ENCODE measurements at places on chromosomes 3 and 15.

DNA sequence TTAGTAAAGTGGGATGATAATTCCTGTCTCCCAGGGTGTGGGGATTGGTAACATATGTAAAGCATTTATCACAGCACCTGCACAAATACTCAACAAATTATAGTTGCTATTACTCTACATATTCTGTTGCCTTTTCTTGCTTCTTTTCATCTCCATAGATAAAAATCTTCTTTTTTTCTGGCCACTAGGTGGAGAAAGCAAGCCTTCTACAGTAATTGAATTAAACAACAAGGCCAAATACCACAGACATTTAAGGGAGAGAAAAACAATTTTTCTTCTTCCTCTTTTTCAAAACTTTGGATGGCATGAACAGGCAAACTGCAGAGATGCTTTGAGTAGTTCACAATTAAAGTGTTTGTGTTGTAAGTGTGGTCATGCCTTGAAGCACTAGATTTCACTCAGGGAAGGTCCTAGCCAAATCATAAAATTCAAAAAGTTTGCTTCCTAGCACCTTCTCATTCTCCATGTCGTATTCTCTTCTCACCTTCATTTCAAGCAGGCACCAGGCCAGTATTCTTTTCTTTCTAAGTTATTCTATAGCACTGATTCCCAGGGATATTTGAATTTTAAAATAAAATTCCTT lies 493.4 kb upstream of the TGFBR2 start:
- DNase-seq, result peak; percentile 60

- no peak for DNase-seq
Measured at GRCh38 chr3:3309887-3310286, 130.4 kb upstream of the CRBN start.

GRCh38 chr3:79761441-79761840 lies 6.4 kb downstream of the ROBO1 start:
- DNase-seq, result no peak

GRCh38 chr15:101192081-101192480 lies 59.8 kb downstream of the CHSY1 start:
- DNase-seq, result no peak

GRCh38 chr3:128740621-128741020 lies 14.6 kb downstream of the RAB7A start:
- no peak for DNase-seq

- no peak for DNase-seq
Measured at GRCh38 chr3:138186221-138186620, 880 bp upstream of the ARMC8 start.

GRCh38 chr15:87144775-87145174 lies 1065.1 kb downstream of the AGBL1 start:
- DNase-seq, result peak; percentile 24

GRCh38 chr15:28914483-28915023 lies 28.8 kb downstream of the APBA2 start:
- DNase-seq, result no peak

- DNase-seq, result no peak
Measured at GRCh38 chr3:187066228-187066995, 72.9 kb downstream of the RPL39L start.

DNA sequence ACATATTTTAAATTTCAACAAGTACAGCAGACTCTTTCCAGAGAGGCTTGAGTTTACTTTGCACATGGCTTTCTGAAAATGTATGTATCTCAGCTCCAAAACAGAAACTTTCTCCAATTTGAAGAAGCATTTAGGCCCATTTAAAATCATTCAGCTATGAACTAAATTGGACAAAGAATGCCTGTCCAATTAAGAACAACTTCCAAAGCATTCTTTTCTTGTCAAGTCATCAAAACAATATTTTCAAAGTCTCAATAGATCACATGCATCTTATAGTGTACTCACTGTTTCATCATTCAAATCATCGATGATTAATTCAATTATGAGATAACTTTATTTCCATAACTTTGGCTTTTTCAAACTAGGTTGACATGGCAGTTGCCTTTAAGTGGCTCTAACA lies 95.2 kb downstream of the KBTBD8 start:
- DNase-seq, result peak; percentile 36

DNA sequence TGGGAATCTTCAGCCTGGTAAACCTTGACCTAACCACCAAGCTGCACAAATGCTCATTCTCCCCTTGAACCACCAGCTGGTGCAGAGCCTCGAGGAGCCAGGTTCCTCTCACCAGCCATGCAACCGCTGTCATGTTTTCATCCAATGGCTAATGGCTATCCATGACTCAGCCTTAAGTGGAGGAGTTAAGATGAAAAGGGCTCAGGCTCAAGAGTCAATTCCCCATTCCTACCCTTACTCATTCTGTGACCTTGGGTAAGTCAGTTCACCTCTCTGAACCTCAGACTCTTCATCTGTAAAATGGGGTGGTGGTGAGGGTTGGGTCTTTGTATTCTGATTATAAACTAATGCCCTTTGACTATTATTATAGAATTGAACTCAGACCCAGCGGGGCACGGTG lies 515.6 kb downstream of the SHQ1 start:
- no peak for DNase-seq

GRCh38 chr15:87099916-87100315 lies 1020.2 kb downstream of the AGBL1 start:
- no peak for DNase-seq

- DNase-seq, result peak; percentile 58
Measured at GRCh38 chr3:173553635-173554280, 156.2 kb downstream of the NLGN1 start.

DNA sequence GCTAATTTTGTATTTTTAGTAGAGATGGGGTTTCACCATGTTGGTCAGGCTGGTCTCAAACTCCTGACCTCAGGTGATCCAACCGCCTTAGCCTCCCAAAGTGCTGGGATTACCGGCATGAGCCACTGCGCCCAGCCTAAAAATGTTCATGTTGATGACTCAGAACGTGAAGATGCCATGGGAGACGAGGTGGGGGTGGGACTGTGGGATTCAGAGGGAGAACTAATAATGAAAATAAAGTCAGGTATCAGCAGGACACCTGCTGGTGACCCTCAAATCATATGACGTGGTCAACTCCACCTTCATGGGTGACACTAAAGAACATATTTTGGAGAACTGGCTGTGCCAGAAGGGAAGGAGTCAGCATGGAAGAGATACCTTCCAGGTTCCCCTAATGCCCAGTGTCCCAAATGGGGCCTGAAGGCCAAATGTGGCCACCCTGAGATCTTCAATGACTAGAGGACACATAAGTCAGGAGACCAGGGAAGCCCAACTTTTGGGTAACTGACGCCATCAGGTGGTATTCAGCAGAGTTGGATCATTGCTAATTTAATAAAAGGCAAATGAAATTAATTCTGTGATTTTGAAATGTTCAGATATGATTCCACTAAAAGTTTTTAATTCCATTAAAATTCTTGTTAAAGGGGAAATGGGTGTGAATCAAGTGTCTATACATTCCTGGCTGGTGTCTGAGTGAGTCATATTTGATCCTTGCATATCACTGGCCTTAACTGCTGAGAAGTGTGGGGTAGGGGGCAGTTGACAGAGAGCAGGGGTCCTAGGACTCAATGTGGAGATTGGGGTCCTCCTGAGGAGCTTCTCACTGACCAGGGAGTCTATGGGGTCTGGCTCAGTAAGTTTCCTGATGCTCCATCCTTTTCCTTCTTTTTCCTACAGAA lies 88.6 kb upstream of the GSK3B start:
- DNase-seq, result peak; percentile 63

DNA sequence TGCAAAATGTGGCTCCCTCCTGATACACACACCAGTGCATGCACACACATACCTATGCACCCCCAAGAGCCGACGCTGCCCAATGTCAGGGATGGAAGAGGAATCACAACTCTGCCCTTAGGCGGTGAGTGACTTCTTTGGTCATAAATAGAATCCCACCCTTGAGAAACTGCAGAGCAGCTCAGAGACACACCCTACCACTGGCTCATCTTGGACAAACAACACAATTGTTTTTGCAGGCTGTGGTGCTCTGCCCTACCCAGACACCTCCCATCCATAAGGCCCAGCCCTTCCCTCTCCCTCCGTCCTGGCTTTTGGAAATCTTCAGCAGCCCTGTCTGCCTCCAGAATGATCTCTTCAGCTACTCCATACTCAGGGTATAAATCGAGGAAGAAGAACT lies 73.8 kb upstream of the HRH1 start:
- no peak for DNase-seq

DNA sequence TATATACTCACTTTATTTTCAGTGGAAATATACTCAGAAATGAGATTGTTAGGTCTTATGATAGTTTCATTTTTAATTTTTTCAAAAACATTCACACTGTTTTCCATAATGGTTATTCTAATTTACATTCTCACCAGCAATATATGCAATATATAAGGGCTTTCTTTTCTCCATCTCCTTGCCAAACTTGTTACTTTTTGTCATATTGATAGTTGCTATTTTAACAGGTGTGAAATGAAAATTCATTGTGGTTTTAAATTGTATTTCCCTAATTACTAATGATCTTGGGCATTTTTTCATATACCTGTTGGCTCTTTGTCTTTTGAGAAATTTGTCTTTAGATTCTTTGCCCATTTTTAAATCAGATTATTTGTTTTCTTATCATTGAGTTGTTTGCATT lies 325.2 kb downstream of the DIPK2A start:
- DNase-seq, result no peak

- DNase-seq, result peak; percentile 70
Measured at GRCh38 chr3:196609343-196609775, 30.1 kb upstream of the NRROS start.

- peak; percentile 45 for DNase-seq
Measured at GRCh38 chr3:63912768-63913588, 795 bp upstream of the SCAANT1 start.

GRCh38 chr15:34804113-34804512 lies 8.8 kb upstream of the ACTC1 start:
- DNase-seq, result no peak

GRCh38 chr3:60188803-60189202 lies 1062.4 kb downstream of the FHIT start:
- no peak for DNase-seq

DNA sequence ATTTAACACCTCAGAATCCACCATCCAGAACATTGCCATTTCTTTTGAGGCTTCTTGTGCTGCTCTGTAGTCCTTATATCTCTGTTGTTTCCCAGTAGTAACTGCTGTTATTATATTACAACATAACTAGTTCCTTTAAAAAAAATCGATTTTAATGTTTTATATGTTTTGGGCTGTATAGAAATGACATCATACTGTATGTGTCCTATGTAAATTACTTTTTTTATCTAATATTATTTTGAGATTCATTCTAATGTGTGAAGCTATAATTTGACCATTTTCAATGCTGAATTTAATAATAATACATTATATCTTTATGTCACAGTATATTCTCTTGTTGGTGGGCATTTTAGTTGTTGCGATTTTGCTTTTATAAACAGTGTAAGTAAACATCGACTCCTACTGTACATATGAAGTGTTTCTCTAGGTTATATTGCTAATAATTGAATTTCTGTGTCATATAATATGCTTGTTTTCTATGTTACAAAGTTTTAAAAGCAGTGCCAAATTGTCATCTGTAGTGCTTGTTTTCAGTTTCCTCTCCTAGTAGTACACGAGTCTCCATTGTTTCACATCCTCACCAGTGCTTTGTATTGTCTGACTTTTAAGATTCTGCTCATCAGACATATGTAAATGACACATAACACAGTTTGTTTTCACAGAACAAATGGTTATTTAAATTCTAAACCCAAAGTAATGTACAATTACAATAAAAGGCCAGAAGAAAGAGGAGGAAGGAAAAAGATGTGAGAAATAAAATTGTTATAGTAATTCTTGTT lies 172.0 kb upstream of the LRRFIP2 start:
- DNase-seq, result no peak

DNA sequence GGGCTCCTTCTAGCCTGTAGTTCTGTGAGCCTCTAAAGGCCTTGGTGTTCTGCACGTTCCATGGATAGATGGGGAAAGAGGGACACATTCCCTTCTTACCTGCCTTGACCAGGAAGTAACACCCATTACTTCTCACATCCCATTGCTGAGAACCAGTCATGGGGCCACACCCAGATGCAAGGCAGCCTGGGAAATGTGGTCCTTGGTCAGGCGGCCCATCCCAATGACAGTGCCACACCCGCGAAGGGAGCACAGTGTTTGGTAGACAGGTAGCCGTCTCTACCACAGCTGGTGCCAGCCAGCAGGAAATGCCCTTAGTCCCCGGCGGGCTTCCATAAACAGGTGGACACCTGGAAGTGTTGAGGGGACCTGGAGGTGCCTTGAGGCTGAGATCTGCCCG lies 23.2 kb upstream of the LCTL start:
- no peak for DNase-seq

DNA sequence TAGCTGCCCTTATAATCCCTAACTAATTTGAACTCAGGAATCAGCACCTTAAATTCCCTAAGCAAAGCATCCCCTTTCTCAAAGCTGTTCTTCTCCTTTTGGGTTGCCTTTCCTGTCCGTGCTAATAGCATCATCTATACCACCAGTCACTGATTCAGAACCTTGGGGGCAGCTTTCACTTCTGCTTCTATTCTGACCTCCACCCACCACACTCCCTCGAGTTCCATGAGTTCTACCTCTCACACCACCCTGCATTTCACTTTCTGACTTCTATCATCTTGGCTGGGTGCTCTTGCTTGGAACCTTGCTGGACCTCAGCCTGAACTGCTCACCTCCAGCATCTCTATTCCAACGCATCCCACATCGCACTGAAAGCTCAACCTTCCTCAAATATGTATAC lies 55.4 kb upstream of the KCNMB2 start:
- no peak for DNase-seq

- no peak for DNase-seq
Measured at GRCh38 chr15:94258246-94258645, 26.9 kb downstream of the MCTP2 start.

DNA sequence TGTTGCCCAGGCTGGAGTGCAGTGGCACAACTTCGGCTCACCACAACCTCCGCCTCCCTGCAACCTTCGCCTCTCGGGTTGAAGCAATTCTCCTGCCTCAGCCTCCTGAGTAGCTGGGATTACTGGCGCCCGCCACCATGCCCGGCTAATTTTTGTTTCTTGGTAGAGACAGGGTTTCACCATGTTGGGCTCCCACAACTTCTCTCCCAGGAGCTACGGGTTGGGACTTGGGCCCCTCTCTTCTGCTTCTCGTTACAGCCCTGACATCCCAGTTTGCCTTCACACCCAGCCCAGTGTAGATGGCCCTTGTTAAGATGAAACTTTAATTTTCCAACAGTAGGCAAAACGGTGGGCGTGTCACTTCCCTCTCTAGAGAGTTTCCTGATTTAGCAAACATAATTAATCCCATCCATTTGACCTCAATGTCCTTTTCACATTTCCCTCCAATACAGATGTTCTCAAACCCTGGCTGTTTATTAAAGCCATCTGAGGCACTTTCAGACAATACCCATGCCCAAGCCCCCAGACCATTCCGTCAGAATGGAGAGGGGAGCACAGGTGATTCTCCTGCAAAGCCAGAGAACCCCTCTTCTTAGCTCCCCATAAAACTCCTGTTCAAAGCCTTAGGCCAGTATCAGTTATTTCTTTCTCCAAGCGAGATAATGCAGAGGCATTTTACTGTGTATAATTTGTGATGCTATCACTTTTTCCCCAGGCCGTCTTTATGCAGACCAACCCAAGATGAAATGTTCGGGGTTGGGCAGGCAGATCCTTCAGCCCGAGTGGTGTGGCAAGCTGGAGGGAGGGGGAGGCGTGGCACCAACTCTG lies 245.7 kb downstream of the XXYLT1 start:
- DNase-seq, result no peak

Measured in AG10803 (cell line).